ENCODE measurements at places on chromosomes 16 and 17.
A peak's percentile ranks its signal among the peaks of the same experiment; 100 is the strongest.

DNA sequence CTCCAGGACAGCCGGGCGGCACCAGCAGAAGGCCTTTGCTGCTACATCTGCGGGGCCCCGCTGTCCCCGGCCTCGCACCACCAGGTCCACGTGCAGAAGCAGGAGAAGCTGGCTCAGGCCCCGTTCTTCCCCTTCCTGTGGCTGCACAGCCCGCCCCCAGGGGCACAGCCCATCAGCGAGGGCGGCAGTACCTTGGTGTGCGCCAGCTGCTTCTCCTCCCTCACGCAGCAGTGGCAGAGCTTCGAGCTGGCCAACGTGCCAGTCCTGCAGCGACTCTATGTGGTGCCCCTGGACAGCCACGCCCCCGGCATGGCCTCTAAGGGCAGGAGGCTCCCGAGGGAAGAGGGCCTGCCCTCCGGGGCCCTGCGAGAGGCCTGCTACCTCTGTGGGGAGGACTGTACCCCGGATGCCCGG is 58.3 kb upstream of the CIBAR2 start:
- no peak for DNase-seq

DNA sequence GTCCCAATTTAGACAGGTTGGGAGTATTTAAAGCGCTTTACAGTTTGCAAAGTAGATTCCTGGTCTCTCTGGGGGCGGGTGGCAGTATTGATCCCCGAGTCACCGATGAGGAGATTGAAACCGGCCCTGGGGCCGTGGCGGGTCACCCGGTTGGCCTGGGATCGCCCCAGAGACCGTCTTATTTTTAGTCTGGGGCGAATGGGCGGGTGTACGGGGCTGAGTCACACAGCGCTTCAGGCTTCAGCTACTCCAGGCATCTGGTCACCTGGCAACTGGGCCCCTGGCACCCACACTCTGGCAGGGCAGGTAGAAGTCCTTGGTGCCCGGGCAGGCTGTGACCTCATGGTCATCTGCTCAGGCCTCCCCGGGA is 669 bp downstream of the MIEF2 start:
- DNase-seq: no peak

- no peak for DNase-seq
Measured at GRCh38 chr17:71995590-71995989, 125.2 kb upstream of the SOX9 start.

DNA sequence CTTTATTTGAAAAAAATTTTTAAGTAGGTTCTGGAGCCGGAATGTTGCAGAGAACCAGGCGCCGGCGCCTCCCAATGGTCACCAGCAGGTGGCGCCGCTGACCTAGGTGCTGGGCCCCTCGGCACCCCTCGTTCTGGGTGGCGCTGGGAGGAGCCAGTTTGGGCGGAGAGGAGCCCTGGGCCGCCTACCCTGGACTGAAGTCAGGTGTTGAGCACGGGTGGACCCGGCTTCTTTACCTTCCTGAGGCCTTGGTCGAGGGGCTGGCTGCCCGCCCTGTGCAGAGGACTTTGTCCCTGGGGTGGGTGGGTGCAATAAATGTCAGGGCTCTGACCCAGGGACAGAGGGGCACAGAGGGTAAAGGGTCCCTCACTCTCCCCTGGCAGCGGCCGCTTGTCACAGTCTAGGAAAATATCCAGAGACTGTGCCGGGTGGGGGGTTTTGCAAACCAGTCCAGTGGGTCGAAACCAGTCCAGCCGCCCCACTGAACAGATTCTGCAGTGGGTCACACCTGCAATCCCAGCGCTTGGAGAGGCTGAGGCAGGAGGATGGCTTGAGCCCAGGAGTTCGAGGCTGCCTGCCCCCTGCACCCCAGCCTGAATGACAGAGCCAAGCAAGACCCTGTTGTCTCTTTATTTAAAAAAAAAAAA is 30.1 kb upstream of the TNFRSF13B start:
- peak; percentile 72 for DNase-seq

DNA sequence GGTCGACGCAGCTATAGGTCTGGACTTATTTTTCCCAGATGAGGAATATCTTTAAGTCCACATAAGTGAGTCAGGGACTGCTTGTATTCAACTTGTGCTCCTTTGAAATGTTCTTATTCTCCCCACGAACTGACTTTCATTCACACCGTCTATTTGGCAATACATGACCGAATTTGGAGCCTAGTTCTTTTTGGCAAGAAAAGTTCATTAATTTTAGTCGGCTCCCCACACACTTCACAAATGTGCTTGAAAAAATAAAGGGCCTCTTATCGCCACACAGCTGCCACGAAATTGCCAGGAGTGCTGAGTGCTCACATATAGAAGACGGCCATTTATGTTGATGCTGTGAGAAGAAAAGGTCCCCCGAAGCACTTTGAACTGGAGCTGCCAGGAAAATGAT is 152.6 kb downstream of the PRKCA start:
- DNase-seq: no peak

GRCh38 chr16:89038811-89039735 is 54.6 kb upstream of the ACSF3 start:
- no peak for DNase-seq

DNA sequence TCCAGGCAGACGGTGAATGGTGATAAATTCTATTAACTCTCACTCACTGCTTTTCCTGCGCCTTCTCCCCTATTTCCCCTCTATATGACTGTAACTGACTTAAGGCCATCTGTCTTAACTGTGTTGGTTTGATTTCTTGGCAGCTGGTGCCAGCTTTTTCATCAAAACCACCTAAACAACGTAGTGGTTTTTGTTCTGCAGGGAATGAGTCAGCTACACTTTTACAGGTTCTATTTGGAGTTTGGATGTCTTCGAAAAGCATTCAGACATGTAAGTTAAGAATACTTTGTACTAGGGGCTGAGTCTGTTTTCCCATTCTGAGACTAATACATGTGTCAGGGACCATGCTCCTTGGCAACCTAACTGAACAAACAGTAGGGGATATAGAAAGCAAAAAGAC is 8.5 kb downstream of the REXO5 start:
- no peak for DNase-seq

- DNase-seq: no peak
Measured at GRCh38 chr17:35920229-35920628, 10.3 kb downstream of the RDM1 start.

DNA sequence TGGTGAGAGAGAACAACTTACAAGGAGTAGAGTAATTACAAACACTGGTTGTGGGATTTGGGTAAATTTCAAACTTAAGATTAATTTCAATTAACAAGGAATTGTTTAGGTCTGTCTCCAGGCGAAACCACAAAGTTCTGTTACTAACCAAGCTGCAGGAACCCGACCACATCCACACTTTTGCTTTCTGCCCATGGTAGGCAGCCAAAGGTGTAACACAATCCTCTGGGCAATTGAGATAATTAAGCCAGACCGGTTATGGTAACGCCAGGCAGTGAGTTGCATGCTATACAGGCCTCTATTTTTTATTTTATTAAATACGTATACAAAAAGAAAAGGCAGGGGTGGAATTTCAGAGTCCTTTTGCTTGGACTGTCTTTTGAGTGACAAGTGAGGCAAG is 12.0 kb downstream of the KCNJ2 start:
- no peak for DNase-seq

GRCh38 chr17:50471009-50471905 is 2.6 kb upstream of the CHAD start:
- no peak for DNase-seq

DNA sequence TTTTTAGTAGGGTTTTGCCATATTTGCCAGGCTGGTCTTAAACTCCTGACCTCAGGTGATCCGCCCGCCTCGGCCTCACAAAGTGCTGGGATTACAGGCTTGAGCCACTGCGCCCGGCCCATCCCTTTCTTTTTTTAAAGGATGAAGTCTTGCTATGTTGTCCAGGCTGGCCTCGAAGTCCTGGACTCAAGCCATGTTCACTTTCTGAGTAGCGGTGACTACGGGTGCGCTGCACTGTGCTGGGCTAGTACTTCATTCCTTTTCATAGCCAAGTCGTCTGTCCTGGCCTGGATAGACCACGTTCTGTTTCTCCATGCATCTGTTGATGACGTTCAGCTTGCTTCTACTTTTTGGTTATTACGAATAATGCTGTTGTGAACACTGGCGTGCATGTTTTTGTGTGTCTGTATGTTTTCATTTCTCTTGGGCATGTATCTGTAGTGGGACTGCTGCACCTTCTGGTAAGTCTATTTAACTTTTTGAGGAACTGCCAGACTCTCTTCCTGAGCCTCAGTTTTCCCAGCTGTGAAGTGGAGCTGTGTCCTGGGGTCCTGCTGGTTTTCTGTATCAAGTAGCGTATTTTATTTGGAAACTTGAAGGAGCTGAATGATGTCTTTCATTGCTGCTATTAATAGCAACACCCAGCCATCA is 40.0 kb upstream of the GSE1 start:
- DNase-seq: no peak

GRCh38 chr16:4888428-4889135 is 41.3 kb downstream of the UBN1 start:
- DNase-seq: no peak

GRCh38 chr16:20940871-20941635 is 40.5 kb downstream of the LYRM1 start:
- no peak for DNase-seq

DNA sequence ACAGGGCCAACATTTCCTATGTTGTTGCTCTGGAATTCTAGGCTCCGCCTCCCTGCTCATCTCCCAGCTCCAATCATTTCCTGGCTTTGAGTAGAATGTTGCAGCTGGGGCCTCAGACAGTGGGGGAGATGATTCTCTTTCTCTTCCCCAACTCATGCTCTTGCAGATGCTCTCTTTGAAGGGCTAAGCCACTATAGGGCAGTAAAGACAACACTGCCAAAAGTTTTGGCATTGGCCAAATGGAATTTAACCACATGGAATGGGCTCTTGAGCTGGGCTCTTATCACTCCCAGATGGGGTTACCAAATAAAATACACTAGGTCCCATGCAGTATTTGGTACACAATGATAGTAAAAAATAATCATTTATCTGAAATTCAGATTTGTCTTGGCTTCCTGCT is 19.6 kb upstream of the EFCAB13 start:
- no peak for DNase-seq

DNA sequence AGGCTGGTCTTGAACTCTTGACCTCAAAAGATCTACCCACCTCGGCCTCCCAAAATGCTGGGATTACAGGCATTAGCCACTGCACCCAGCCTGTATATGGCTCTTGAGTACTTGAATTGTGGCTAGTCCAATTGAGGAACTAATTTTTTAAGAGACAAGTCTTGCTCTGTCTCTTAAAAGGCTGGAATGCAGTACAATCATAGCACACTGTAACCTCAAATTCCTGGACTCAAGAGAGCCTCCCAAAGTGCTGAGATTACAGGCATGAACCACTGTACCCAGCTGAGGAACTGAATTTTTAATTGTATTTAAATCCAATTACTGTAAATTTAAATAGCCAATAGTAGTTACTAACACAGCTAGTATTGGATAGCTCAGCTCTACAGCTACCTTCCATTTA is 50.6 kb downstream of the MED13 start:
- DNase-seq: no peak

GRCh38 chr16:88289561-88289960 is 93.2 kb upstream of the ZNF469 start:
- no peak for DNase-seq

- DNase-seq: no peak
Measured at GRCh38 chr17:50213026-50214022, 11.9 kb upstream of the COL1A1 start.

DNA sequence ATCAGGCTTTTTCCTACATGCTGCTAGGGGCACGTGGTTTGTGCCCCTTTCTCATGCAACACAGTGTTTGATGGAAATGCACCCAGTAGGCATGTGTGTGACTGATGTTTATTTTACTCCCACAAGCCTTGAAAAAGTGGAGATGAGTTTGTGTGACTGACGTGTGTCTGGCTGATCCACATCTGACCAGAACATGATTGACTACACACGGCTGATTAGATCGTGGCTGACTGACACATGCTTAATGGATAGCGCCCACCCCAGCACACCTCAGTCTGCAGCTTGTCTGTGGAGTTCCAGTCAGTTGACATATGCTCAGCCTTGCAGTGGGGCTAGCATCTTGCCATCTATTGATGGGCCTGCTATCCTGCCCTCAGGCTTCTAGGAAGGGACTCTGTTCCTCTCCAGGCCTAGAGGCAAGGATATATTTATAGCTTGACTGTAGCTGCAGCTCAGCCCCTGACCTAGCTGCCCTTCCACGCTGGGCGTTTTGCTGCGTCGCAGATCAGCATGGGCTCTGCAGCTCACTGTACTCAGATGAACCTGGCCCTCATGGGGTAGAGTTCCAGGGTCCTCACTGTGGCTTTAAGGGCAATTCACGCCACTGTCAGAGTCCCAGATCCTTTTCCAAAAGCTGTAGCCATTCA is 112.3 kb downstream of the HS3ST2 start:
- DNase-seq: no peak

DNA sequence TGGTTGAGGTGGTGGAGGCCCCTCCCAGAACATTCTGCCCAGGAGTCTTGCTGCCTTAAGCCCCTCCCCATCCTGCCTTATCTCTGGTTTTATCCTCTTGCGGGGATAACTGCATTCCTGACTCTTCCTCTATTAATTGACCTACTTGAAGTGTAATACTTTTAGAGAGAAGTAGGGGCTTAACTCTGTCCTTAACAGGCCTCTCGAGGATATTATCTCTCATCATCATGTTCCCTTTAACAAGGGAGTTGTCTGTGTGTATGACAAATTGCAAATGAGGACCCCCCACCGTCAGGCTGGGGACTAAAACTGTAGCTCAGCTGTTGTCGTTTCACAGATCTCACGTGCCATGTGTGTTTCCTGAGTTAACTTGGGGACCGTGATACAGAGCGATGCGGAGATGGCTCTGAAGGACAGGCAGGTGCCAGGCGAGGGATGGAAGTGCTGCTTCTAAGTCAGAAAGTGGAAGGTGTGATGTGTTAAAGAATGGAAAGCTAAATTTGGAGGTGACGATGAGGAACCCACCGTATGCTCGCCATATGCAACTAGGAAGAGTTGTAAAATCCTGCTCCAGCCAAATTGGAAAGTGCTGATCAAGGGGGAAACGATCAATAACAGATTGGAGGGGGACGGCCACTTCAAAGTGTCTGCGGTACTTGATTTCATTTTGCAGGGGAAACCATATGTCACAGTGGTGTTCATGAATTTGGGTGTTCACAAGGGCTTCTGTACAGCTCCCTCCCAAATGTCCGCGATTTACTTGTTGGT is 106.3 kb downstream of the RPTOR start:
- DNase-seq: peak; percentile 72

DNA sequence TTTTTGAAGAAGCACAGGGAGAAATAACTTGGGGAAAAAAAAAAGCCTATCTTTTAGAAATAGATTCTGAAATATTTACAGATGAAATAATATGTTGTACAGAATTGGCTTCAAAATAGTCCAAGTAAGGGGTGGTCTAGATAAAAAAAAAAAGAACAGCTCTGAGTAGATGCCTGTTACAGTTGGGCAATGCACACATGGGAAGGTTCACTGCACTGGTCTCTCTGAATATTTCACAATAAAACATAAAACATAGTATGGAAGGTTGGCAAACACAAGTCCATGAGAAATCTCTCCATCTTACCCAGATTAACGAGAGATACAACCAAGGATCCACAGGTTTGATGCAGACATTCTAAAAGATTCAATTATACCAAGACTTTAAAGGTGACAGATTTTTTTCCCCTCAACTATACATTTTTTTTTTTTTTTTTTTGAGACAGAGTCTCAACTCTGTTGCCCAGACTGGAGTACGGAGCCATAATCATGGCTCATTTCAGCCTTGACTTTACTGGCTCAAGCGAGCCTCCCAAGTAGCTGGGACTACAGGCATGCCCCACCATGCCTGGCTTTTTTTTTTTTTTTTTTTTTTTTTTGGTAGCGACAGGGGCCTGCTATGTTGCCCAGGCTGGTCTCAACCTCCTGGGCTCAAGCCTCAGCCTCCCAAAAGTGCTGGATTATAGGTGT is 58.0 kb downstream of the KANSL1 start:
- DNase-seq: no peak
